ENCODE measurements at places on chromosomes 16 and 17.

DNA sequence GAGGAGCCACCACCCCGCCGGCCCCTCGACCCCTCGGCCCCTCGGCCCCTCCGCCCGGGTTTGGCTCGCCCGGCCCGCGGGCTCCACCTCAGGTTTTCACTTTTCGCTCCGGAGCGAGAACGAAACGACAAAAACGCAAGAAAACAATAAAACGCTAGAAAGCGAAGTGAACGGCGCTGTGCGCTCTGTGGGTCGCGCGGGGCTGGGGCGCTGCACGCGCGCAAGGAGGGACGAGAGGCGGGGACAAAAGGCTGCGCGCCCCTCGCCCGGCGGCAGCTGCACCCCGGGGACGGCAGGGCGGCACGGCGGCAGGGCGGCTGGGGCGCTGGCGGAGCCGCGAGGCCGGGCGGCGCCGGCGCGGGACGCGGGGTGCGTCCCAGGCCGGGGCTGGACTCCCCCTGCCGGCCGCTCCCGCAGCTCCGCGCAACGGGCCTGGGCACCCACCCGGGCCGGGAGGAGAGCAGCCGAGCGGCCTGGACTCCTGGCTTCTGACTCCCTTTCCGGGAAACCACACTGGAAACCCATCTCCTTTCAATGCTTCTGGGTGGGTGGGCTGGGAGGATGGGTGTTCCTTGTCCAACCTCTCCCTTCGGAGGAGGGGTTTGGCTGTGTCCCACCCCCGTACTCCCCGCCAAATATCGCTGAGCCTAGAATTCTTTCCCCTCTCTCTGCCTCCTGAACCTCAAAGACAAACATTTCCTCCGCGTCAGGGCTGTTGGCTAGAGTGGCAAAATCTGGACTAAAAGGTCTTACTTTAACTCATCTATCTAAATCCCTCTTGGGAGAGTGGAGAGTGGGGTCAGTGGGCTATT is 9.9 kb downstream of the TBX2 start:
- no peak for DNase-seq

- no peak for DNase-seq
Measured at GRCh38 chr16:20291208-20292206, 35.8 kb downstream of the GP2 start.

DNA sequence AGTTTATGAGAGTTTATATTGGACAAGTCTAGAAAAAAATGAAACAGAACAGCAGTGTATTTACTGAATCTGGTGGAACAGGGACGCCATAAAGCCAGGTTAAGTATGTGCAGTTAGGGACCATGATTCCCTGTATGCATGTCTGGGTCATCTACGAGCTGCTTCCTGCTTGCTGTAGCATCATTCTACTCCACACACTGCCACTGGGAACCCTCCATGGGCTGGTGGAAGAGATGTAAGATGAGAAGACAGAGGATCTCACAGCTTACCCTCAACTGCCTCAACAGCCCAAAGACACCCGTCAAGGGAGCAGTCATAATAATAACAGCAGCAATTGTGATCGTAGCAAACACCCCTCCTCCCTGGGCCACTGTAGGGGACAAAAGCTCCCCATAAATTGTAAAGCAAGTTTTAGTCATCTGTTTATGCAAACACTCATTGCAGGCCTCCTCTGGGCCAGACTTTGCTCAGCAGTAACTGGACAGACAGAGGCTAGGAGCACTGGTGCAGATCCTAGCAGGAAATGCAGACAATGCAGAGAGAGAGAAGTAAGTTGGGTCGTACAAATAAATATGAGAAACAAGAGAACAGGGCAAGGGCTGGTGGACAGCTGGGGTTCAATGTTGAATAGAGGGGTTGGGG is 188.0 kb downstream of the SOX9 start:
- DNase-seq, result no peak

GRCh38 chr16:53043986-53044601 is 8.6 kb downstream of the CHD9NB start:
- DNase-seq, result no peak

- DNase-seq, result no peak
Measured at GRCh38 chr17:57187391-57187790, 68.9 kb upstream of the MSI2 start.

DNA sequence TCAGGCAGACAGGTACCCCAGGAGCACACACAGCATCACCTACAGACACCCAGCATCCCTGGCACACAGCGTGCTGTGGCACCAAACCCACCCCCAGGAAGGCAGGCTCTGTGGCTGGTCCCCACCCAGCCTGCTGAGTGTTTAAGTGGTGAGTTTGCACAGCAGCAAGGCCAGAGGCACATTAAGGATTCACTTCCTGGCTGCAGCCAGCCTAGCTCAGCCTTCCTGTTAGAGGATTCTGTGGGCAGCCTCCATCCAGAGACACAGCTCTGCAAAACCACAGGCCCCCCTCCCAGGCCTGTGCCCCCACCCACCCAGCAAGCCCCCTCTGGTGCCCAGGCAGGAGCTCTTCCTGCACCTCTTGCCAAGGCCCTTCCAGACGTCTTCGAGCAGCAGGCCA is 36.1 kb upstream of the PHB1 start:
- no peak for DNase-seq

DNA sequence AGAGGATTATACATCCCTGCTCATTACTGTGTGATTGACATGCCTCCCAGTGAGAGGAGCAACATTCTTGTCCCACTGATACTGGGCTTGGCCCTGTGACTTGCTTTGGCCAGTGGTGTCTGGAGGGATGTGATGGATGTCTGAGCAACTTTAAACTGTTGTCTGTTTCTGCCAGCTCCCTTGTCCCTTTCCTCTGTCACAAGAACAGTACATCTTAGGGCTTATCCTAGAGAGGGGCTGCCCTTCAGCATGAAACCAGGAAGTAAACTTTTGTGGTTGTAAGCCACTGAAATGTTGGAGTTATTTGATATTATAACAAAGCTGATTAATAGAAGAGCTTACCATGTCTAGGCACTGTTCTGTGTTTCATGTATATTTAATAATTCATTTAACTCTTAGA is 82.9 kb upstream of the GPRC5B start:
- no peak for DNase-seq

DNA sequence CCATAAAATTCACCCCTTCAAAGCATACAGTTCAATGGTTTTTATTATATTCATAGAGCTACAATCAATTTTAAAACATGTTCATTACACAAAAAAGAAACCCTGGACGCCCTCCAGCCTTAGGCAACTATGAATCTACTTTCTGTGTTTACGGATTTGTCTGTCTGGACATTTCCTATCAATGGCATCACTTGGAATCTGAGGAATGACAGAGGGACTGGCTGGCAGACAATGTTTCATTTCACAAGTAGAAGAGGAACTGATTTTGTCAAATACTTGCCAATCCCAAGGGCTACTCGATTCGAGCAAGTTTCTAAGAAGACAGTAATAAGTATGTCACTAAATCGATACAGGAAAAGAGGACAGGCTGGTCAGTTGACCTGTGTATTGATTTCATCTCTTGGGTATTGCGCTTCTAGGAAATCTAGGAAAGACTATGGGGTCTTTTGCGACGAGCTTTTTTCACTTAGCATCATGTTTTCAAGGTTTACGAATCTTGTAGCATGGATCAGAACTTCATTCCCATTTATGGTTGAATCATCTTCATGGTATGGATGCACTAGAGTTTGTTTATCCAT is 56.6 kb downstream of the RGS9 start:
- DNase-seq, result no peak
